Fibroblast of the aortic adventitia (primary cell): ENCODE measurements at places on chromosomes 12 and 14. TPM values are rescaled to one million over a fixed set of nuclear protein-coding genes. Genes with fewer than 3 reads are reported as not detected.

Gene KCNMB4
- total RNA-seq: 2.0 TPM in 2 replicates

Gene RPS6KA5
- 5.0 and 8.0 TPM in 2 replicates for total RNA-seq

Gene SLC5A8
- not detected in 2 replicates for total RNA-seq

Gene PRR4
- 3.4 and 7.1 TPM in 2 replicates for total RNA-seq

Gene IL31
- total RNA-seq: not detected in 2 replicates

Gene EPYC
- not detected in 2 replicates for total RNA-seq

Gene PAX9
- total RNA-seq: 0.18 TPM in 1 of 2 replicates, not detected in the other

Gene ABCD4
- 28.2 and 48.5 TPM in 2 replicates for total RNA-seq

Gene OR4K5
- not detected in 2 replicates for total RNA-seq

Gene DPPA3
- total RNA-seq: not detected in 2 replicates

Gene TMEM119
- 58.4 and 164 TPM in 2 replicates for total RNA-seq

Gene TBX5
- 1.3 TPM in 1 of 2 replicates, not detected in the other for total RNA-seq

Gene KIF26A
- under 0.01 TPM in 1 of 2 replicates, not detected in the other for total RNA-seq

DNA sequence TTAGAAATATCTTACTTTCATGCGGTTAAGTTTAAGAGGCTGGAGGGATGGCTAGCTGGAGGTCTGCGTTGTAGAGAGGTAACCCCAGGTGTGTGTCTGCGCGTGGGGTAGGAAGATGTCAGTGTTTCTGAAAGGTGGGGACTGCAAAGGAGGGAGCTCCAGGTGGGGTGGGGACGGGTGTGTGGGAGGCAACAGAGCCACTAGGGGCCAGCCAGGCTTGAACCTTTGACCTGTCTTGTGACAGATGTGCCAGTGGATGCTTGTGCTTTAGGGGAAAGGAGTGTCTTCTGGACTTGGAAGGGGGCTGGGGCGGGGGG lies 841 bp downstream of the GLI1 start:
- no peak for DNase-seq

GRCh38 chr14:104800771-104801519 lies at the start of gene ZBTB42:
Gene ZBTB42, plus strand, starts transcription at chr14:104801101. Its CDS starts 97 bp downstream, at chr14:104801198.
- DNase-seq: peak; percentile 23

DNA sequence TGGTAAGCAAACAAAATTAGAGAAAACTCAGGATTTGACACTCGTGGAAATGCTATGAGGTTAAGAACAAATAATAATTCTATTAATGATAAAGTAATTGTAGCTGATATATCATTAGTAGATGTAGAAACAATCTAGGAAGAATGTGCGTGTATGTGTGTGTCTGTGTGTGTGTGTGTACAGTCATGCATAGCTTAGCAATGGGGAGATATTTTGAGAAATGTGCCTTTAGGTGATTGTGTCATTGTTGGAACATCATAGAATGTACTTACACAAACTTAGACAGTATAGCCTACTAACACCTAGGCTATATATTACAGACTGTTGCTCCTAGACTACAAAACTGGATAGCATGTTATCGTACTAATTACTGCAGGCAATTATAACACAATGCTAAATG lies 5.3 kb downstream of the CLEC2A start:
- DNase-seq: no peak

DNA sequence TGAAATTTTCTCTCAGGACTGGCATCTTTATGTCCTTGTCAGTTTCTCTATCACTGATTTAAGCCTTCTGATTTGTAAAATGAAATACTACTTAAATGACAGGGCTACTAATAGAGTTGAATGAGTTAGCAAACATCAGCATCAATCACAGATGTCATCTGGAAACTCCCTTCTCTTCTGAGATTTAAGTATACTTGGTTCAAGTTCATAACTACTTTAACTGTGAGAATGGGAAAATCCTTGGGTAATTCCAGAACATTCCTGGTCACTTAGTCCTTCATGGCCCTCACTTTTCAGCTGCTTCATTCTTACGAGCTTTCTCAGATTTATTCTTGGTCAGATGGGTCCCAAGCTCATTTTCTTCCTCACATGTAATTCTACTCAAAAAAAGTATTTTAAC lies 1655.3 kb upstream of the FLRT2 start:
- no peak for DNase-seq

DNA sequence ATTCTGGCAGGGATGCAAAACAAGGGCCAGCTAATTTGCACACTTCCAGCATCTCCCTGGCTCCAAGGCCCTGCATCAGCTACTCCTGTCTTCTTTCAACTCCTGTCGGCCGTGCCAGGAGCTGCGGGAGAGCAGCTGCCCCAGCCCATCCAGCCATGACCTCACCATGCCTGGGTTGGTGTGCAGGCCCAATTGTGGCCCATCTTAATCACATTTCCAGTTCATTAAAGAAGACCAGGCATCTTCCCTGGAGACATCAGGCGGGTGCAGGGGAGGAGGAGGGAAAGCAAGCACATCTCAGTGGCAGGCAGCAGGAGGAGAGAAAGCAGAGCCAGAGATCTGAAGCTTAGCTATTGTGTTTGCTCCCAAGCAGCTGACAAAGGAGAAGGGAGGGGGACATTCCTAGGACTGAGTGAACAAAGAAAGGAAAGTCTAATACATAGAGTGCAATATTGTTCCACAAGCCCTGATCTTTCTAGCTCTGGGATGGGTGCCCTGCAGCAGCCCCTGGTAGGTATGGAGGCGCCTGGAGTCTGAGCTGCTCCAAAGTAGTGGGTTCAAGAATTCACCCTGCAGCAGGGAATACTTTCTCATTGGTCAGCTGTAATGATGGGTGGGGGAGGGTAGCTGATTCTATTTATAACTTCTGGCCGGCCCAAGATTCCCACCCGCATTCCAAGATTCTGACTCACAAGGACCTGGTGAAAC lies 40.1 kb downstream of the VWF start:
- DNase-seq: peak; percentile 88

DNA sequence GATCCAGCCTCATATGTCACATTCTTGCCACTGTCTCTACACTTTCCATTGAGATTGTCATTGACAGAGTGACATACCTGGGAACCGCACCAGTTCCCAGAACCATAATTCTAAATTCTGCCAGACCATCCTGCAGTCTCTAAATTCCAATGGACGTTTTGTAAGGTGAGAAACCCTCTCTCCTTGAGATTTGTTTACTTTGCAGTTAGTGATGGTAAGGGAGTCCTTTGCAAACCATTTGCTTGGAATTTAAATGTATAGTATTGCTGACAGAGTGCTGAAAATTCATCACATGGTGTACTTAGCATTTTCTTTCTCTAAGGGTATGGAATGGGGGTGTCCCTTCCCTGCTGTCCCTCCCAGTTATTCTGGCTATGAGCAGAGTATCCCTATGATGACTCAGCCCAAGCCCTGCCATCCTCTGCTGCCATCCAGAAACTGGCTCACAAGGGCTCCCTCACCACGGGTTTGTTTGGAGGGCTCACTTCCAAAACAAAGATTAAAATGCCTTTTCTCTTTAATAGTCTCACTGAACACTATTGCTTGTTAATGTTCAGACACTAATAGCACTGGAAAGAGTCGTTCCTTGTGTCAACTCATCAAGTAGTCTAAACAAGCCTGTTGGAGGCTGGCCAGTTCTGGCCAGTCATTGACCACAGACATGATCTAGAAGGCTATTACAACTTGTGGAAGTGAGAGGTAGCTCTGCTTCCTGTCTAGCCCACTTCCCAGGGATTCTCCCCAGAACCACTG lies 129.0 kb upstream of the HMGA2 start:
- peak; percentile 95 for DNase-seq

DNA sequence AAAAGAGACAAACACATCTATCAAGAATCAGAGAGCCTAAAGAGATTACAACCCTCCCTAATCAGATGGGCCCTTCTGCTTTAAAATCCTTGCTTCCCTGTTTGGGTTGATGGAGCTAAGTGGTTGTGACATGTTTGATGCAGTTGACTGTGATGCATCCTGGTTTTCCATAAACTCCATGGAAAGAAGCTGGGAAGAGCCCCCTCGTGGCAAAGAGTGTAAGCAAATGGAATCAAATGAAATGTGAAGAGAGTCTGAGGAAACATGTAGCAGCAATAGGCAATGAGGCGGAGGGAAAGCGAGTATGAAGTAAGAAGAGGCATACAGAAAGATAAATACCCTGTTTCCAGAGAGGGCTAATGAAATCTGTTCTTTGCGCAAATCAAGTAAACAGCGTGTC lies 70.4 kb upstream of the SLCO1C1 start:
- peak; percentile 34 for DNase-seq

DNA sequence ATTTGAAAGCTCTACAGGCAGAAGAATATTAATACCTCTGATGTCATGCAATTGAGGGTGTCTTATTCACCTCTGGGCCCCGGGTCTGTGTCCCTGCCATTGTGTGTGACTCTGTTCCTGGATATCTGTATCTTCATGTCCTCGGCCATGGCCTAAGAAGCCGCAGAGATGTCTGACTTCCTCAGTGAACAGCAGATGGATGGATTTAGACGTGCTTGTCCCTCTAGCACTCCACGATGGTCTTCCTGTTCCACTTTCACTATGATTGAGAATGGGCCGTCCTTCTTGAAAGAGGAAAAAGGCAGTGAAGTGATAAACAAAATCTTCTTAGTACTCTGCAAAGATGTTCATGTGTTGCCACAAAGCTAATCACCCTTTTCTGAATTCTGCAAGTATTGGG lies 217.4 kb downstream of the SLC41A2 start:
- DNase-seq: no peak

- DNase-seq: no peak
These were observed 29.2 kb upstream of the WSCD2 start for GRCh38 chr12:108099778-108100489.

DNA sequence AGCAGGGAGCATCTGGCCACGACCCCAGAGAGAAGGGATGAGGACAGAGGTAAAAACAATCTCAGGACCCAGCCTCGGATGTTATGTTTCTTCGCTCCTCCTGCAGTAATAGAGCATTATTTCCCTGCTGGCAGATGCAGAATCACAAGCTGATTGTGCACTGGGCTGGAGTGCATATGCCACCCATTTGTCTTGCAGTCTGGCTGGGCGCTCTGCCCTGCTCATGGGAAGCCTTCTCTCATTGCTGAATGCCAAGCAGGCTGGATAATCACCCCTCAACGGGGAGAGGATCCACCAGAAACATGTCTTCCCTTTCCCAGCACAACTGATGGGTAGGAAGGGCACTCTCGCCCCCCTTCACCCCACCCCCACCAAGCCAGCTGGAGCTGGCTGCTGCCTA lies 8.5 kb upstream of the VASH1 start:
- DNase-seq: no peak

GRCh38 chr14:41489315-41489972 lies 117.2 kb upstream of the LRFN5 start:
- DNase-seq: no peak

- no peak for DNase-seq
These were observed 326.7 kb upstream of the TMPO start for GRCh38 chr12:98188650-98189077.

DNA sequence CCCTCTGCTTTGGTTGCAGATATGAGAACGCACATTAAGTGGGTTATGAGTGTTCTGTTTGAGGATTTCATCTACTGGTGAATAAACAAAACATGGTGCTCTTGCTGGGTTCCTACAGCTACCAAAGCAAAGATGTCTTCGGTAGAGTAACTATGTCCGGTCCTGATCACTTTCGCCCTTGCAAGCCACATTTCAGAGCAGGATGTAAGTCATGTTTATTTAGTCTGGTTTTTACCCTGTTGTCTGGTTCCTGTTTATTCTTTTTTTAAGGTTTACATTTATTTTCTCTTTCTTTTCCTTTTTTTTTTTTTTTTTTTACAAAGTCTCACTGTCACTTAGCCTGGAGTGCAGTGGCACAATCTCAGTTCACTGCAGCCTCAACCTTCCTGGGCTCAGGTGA lies 99.2 kb downstream of the VEZT start:
- no peak for DNase-seq

GRCh38 chr12:89344043-89344861 lies 8.0 kb downstream of the DUSP6 start:
- no peak for DNase-seq

GRCh38 chr14:66782853-66783252 lies 274.9 kb downstream of the GPHN start:
- DNase-seq: no peak

GRCh38 chr12:99059824-99060511 lies 414.9 kb downstream of the APAF1 start:
- no peak for DNase-seq

DNA sequence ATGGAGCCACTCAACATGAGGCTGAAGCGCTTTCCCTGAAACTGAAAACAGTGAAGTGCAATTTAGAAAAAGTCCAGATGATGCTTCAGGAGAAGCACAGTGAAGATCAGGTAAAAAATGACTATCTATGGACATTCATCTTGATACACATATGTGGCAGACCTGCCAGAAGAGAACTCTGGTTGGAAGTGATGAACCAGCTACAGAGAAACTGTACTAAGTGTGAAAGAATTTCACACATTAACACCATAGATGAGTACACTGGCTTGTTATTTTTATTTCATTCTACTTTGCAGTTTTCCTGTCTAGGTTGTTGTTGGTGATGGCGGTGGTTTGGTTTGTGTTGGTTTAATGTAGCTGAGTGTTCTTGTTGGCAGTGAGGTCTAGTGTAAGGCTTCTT lies 174.7 kb downstream of the ESR2 start:
- DNase-seq: no peak

DNA sequence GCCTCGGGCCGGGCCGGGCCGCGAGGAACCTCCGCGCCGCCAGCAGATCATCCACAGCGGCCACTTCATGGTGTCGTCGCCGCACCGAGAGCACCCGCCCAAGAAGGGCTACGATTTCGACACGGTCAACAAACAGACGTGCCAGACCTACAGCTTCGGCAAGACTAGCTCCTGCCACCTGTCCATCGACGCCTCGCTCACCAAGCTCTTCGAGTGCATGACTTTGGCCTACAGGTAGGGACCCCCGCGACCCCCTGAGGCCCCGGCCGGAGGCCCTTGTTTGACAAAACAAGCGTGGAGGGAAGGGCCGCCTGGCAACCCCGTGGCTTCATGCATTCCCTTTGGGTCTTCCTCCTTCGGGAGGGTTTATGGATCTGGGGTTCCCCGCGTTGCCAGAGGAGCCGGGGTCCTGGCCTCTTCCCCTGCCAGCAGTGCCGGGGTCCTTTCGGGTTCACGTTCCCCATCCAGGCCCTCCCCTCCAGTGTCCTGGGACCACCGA lies 526 bp downstream of the MLXIP start:
- DNase-seq: no peak

DNA sequence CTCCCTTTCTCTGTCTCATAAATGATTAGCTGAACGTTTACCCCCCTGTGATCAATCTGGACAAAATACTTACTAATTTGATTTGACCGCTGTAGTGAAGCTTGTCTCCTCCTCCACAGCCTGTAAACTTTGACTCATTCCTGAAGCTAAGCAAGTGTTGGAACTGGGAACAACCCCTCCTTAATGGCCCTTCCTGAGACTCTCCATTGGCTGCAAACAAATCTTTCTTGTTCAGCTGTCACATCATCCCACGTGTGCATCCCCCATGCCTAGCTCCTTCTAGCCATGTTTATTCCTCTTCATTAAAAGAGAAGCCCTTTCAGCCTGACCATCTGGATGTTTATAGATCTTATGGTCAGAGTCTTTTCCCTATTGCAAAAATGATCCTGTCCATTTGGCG lies 281.2 kb downstream of the RGS6 start:
- DNase-seq: no peak
